ENCODE measurements at places on chromosomes 13 and 19.

DNA sequence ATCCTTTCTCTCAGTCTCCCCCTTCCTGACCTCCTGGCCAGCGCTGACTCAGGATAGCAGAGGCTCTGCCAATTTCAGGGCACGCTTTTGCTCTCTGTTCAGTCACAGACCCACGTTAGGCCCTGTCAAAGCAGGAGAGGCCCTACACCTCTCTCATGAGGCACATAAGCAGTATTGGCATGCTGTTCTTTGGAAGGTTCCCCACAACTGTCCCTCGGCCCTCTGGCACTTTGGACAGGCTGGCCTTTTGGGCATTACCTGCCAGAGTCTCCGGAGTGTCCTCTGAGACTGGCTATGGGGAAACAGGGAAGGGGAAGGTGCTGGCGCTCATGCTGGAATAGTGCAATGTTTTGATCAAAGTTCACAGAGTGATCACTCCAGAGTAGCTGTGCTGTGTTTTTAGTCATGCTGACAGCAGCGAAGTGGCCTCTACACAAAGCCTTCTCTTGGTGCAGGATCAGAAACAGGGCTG, 23.7 kb upstream of the UBE2L5 start:
- no peak overlapping the region for H3K27ac ChIP-seq
- no peaks in the 10 kb centered on the region for H3K27me3 ChIP-seq
- no peak for DNase-seq
- H3K36me3 ChIP-seq, result no peaks in the 10 kb centered on the region
- H3K4me3 ChIP-seq, result no peak overlapping the region

DNA sequence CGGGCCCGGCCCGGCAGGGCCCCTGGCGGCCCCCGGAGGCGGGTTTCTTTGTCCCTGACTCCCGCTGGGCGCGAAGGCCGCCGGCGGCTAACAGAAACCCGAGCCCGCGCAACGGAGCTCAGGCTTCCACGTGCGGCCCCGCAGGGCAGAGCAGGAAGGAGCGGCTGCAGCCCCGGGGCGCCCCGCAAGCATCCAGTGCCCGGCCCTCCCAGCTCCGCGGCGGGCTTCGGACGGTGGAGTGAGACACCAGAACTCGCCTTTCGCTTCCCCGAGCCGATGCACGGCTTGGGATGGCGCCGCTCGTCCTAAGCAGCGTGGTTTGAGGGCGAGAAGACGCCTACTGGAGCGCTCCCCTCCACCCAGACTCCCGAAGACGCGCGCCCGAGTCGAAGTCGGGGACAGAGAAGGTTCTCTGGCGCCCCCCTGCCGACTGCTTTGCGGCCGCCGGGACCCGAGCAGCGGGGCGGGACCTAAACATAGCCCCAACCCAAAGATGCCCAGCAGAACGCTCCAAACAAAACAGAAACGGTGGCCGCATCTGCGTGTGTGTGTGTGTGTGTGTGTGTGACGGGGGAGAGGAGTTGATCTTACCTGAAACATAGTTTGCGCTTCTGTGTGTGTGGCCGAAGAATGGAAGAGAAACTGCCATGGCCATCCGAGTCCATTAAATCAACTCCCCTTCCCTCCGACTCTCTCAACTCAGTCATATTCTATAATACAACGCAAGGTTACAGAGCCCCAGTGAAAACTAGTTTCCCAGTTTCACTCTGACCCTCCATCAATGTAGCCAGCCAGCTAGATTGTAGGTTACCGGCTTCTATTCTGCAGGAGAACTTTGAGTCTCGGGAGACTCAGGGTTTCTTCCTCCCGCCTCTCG, 629 bp upstream of the FGF9 start:
- H3K27me3 ChIP-seq, result peaks cover 45% of the 10 kb centered on the region
- peak; percentile 69 for DNase-seq
- peaks cover 32% of the 10 kb centered on the region for H3K4me1 ChIP-seq
- peak overlapping the region; percentile 82 for H3K4me3 ChIP-seq
- H3K36me3 ChIP-seq, result no peaks in the 10 kb centered on the region
- H3K27ac ChIP-seq, result peak overlapping the region; percentile 10

DNA sequence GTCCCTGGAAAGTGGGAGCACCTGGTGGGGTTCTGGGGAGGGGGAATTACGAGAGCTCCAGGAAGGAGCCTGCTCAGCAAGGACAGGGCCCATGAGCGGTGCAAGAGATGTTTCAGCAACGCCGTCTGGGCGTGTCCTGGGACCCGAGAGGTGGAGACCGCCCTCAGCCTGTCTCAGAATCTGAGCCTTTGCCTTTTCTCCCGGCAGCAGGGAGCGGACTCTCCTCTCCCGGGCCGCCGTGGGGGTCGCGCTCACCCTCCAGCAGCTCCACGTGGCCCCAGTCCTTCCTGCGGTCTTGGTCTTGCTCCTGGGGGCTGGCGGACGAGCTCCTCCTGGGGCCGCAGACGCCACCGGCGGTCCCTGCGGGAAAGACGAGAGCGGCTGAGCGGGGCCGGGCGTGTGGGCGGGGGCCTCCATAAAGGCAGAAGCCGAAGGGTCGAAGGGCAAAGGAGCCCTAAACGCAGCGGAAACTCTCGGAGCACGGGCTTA, 714 bp downstream of the POLRMT start:
- peaks cover 29% of the 10 kb centered on the region for H3K36me3 ChIP-seq
- peak overlapping the region; percentile 95 for H3K27ac ChIP-seq
- no peaks in the 10 kb centered on the region for H3K27me3 ChIP-seq

GRCh38 chr13:59478908-59479307, 684.8 kb downstream of the DIAPH3 start:
- DNase-seq, result no peak
- H3K27ac ChIP-seq, result no peak overlapping the region
- H3K27me3 ChIP-seq, result no peaks in the 10 kb centered on the region
- H3K4me1 ChIP-seq, result peaks cover 3% of the 10 kb centered on the region
- no peaks in the 10 kb centered on the region for H3K36me3 ChIP-seq

GRCh38 chr13:73190477-73190876, 131.7 kb downstream of the KLF5 start:
- no peak overlapping the region for H3K4me3 ChIP-seq
- H3K27me3 ChIP-seq, result no peaks in the 10 kb centered on the region
- no peak overlapping the region for H3K27ac ChIP-seq
- H3K36me3 ChIP-seq, result no peaks in the 10 kb centered on the region
- DNase-seq, result no peak

DNA sequence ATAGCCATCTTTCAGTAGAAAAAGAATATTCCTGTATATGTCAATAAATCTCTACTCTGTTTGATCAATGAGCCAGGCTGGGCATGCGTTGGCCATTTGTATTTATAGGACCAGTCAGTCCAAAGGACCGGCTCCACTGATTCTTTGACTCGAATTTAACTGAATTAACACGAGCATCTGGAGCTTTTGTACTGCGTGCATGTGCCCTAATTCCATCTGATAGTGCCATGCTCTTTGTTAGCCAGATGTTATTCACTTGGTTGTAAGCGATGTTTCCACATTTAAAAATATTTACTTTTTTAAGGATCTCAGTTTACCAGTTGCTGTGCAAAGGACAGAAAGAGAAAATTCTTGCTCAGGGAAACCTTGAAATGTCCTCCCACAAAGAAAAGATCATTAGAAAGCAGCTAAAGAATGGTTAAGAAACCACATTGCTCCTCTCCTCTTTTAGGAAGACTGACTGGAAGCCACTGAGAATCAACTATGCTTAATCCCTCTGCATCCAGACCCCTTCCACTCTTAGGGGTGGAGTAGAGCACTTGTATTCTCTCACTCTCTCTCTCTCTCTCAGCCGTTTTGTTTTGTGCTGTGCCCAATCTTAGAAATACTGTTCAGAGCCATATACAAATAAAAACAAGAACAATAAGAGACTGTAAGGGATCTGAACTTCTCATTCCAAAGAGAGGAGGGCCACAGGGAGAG, 165.8 kb downstream of the DCLK1 start:
- H3K27ac ChIP-seq, result no peak overlapping the region
- H3K4me3 ChIP-seq, result no peak overlapping the region
- no peaks in the 10 kb centered on the region for H3K4me1 ChIP-seq
- DNase-seq, result no peak
- peaks cover 3% of the 10 kb centered on the region for H3K27me3 ChIP-seq

DNA sequence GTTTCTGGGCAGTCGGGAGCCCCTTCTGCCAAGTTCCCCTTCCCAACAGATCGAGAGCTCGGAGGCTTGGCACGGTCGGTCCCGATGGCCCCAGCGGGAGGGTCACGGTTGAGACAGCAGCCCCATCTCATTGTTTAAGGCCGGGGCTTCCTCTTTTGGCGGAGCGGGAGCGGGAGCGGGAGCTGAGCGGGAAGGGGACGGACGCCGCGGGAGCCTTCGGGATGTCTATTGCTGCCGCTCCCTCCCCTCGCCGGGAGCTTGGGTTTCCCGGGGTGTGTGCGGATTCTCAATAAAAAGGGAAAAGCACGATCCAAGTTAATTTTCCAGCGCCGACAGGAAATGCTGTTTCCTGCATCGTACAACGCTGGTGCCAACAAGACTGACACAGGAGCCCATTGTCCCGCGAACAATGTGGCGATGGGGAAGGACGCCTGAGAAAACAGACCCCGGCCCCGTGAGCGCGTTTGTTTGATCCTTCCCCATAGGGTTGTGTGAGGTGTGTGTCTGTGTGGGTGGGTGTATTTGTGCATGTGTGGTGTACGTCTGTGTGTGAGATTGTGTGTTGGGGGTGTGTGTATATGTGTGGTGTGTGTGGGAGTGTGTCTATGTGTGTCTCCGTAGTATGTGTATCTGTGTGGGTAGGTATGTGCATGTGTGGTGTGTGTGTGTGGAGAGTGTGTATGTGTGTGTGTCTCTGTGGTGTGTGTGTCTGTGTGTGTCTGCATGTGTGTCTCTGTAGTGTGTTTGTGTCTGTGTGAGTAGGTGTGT, 36.3 kb upstream of the FLT1 start:
- DNase-seq, result no peak
- peaks cover 4% of the 10 kb centered on the region for H3K4me1 ChIP-seq
- no peaks in the 10 kb centered on the region for H3K36me3 ChIP-seq
- H3K27ac ChIP-seq, result no peak overlapping the region
- H3K27me3 ChIP-seq, result peaks cover 46% of the 10 kb centered on the region

DNA sequence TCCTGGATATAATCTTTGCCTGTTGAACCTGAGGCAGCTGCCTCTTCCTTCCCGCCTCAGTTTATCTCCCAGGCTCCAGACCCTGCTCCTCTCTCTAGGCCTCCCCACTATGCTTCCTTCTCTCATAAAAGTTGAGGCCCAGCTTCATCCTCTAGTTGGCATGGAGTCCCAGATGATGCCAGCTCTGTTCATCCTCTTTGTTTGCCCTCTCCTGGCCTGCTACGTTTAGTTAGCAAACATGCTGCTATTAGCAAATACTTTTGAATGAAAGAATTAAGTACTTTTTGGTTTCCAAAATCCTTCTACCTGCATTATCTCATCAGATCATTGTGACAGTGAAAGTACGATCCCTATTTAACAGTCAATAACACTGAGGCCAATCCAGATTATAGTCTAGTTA, 472.5 kb downstream of the COG6 start:
- peaks cover 40% of the 10 kb centered on the region for H3K4me1 ChIP-seq
- no peaks in the 10 kb centered on the region for H3K27me3 ChIP-seq
- H3K4me3 ChIP-seq, result no peak overlapping the region
- no peak overlapping the region for H3K27ac ChIP-seq
- no peak for DNase-seq

DNA sequence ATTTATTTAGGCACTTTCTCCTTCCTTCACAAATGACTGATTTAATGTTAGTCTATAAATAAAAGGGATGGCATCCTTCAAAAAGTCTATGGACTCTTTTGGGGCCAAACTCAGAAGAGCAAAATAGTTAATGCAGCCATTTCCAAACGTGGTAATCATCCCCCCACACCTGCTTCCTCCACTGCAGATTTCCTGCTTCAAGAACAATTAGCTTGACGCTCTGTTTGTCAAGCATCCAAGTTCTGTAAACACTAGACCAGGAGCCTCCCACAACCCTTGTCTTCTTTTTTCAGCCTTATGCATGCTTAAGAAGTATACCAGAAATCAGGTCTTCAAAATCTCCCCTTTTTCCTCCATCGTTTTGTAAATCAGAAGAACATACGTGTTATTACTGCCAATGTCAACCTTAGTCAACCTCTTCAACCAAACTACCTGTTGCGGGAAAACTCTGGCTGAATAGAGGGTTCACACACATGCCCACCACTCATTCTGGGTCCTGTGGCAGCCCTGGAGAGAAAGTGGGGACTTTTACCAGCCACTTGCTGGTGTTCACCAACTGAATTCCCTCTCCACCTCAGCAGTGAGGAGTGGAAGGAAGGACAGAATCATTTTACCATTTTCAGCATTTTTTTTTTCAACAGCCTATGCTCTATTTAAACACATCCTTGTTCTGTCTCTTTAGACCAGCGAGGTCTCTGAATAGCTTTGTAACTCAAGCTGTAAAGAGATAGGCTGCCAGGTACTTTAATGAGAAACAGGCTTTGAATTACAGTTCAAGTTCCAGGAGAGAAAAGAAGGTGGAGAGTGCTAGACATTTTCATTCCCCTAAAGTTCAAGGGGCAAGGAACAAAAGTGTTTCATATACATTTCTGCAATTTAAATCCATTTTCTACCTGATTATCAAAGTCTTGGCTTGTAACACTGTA, 39.1 kb downstream of the EFNB2 start:
- no peaks in the 10 kb centered on the region for H3K36me3 ChIP-seq
- H3K27me3 ChIP-seq, result peaks cover 79% of the 10 kb centered on the region
- no peak overlapping the region for H3K27ac ChIP-seq
- peaks cover 13% of the 10 kb centered on the region for H3K4me1 ChIP-seq

DNA sequence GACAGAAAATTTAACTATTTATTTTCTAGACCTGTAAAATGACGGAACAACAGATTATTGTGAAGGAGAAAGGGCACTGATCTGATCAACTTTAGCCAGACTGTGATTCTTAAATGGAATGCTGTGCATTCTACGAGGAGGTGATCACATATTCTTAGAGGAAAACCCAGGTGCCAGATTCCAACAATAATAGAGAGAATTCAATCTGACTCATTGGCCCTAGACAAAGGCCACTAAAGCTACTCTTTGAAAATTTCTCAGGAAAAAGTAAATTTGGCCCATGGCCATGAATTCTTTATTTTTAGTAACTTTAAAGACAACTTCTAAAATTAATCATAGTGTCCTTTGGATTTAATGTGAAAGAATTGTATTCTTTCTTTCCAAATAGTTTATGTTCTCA, 58.6 kb upstream of the POSTN start:
- no peak overlapping the region for H3K4me3 ChIP-seq
- H3K27me3 ChIP-seq, result no peaks in the 10 kb centered on the region
- H3K36me3 ChIP-seq, result no peaks in the 10 kb centered on the region
- DNase-seq, result no peak

GRCh38 chr13:75309981-75310580, 171.9 kb downstream of the TBC1D4 start:
- no peak for DNase-seq
- peaks cover 62% of the 10 kb centered on the region for H3K36me3 ChIP-seq
- peak overlapping the region; percentile 71 for H3K4me3 ChIP-seq
- H3K27me3 ChIP-seq, result no peaks in the 10 kb centered on the region
- H3K27ac ChIP-seq, result peak overlapping the region; percentile 73

All from activated naive CD8-positive, alpha-beta T cell treated with anti-CD3 and anti-CD28 coated beads for 36 hours (primary cell).